ENCODE measurements at places on chromosomes 6 and 20. TPM values are rescaled to one million over a fixed set of nuclear protein-coding genes. Genes with fewer than 3 reads are reported as not detected.

Gene DCDC2
- total RNA-seq = not detected

Gene DTD1
- total RNA-seq = 12.0 TPM

Gene HLA-DRA
- 151 TPM for total RNA-seq

Gene PRRT1
- 2.5 TPM for total RNA-seq

Gene FKBP1A
- total RNA-seq = 118 TPM

Gene ZC3H12D
- total RNA-seq = 1.1 TPM

DNA sequence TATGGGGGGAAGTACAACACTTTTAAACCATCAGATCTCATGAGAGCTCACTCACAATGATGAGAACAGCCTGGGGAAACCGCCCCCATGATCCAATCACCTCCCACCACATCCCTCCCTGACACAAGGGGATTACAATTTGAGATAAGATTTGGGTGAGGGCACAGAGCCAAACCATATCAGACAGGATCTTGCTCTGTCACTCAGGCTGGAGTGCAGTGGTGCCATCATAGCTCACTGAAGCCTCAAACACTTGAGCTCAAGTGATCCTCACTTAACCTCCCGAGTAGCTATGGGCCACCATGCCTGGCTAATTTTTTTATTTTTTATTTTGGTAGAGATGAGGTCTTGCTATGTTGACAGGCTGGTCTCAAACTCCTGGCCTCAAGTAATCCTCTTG lies 5.1 kb upstream of the IYD start:
- DNase-seq = no peak

GRCh38 chr6:149049230-149049629 lies 268.3 kb upstream of the TAB2 start:
- DNase-seq = no peak

DNA sequence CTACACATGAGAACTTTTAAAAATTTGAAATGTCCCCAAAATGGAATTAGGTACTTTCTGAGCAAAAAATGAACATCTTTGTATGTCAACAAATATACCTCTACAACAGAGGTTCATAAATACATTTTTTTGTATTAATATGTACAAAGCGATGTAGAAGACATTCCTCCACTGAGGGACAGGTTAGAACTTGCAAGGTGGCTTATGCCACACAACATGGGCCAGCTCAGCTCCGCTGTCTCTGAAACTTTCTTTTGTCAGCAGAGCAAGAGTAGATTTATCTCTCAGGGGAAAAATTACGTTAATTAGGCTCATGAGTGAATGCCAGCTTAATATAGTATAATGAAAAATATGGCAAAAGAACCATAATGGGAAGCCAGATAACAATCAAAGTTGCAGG lies 10.6 kb upstream of the TMEM242 start:
- DNase-seq = no peak

- no peak for DNase-seq
These were observed 9.0 kb downstream of the METTL24 start for GRCh38 chr6:110348961-110349690.

DNA sequence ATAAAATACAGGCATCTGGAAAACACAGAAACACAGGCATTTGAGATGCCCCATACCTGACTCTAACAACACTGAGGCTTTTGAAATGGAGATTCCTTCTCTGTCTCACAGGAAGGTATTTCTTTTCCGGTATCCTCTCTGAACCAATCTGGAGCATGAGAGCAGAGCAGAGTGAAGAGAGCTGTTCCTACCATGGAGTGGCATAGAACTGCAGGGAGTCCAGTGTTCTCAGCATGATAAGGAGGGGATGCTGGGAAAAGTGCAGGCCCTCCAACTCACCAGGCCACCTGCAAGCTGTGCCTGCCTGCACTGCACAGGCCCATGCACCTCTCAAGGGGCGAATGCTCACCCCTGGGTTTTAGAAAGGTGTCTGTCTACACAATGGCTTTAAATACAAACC lies 89.2 kb downstream of the FOXA2 start:
- DNase-seq = no peak

- DNase-seq = no peak
These were observed 44.3 kb downstream of the HDGFL1 start for GRCh38 chr6:22613695-22614094.

DNA sequence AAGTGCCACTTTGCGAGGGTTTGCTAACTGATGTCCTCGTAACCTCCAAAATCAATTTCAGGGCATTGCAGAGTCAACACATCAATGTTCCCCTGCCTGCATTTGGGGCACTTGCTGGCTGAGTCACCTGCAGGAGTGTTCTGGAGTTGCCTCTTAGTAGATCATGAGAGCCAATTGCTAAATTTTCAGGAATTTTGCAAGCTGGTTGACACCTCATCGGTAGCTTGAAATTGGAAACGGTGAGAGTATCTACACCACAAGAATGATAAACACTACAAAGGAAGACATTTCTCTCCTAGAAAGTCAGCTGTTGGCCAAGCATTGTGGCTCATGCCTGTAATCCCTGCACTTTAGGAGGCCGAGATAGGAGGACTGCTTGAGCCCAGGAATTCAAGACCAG lies 10.8 kb upstream of the BFSP1 start:
- no peak for DNase-seq

DNA sequence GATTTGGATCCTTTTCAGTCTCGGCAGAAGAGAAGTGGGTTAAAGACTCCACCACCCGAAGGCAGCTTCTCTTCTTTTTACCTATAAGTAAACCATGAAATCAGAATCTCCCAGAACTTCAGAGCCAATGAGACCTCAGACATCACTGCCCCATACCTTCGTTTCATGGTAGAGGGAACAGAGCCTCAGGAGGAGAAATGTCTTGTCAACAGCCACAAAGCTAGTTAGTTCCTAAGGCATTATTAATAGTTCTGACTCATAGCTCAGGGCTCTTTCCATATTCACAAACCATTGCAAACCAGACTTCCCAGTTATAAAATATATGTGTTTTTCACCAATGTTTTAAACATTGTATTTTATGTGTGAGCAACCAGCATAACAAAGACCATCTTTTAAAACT lies 118.7 kb upstream of the RIPOR2 start:
- DNase-seq = no peak

GRCh38 chr6:135801755-135802465 lies 49.6 kb upstream of the PDE7B start:
- no peak for DNase-seq

- no peak for DNase-seq
These were observed 1.7 kb downstream of the TPX2 start for GRCh38 chr20:31740656-31741323.

- DNase-seq = no peak
These were observed 38.0 kb downstream of the SLC9A8 start for GRCh38 chr20:49850463-49851230.

DNA sequence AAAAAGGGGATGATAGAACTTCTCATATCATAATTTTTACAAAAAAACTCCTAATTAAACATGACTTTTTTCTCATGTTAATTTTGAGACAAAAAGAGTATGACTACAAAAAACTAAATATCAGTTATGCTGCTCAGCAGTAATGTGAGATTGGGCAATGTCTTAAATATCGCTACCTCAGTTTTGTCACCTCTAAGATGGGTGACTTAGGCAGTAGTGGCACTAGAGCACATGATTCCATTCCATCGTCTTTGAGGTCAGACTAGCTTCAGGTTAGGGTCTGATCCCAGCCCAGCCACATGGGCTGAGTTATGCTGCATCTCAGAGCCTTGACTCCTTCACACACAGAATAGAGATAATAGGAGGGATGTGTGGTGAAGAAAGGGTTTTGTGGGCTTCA lies 11.0 kb downstream of the DCBLD1 start:
- DNase-seq = no peak

DNA sequence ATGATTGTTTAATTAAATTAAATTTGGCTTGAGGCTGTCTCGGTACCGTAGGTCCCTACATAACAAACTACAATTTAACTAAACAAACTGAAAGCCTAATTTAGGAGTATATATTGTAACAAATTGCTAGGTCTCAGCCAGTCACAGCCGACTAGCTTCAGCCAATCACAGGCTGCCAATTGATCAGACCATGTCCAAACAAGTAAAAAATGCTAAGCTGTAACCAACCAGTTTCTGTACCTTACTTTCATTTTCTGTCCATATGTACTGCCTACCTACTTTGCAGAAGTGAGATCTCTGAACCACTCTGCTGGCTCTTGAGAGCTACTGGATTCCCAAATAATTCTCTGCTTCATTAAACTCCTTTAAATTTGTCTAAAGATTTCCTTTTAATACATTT lies 648.0 kb upstream of the GJE1 start:
- DNase-seq = no peak

DNA sequence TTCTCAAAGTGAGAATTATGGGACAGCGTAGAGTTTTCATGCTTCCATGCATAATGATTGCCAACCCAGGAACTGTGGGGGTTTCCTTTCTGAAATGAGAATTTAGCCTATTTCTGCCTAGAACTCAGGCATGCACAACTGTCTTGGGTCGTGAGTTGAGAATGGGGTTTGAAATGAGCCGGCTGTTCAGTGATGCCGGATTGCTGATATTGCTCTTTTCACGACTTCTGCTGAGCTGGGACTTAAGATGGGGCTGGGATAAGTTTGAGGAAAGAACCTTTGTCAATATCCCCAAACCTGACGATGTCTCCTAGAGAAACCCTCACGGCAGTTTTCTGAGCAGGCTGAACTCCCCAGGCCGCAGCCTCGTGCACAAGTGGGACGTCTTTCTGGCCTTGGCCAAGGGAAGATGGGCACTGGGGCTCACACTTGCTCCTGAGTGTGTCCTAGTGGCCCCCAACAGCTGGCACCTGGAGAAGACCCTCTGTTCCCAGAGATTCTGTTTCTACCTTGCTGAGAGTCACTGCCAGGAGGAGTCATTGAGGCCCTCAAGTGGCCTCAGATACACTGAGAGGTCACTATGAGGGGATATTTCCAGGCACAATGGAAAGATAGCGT lies 34.1 kb upstream of the RIN2 start:
- no peak for DNase-seq
